ENCODE measurements at places on chromosomes 12 and 14. TPM values are rescaled to one million over a fixed set of nuclear protein-coding genes. Genes with fewer than 3 reads are reported as not detected.

Gene ASIC1
- 1.3 TPM for polyA plus RNA-seq

Gene SEC23A
- 21.0 TPM for polyA plus RNA-seq

Gene RALGAPA1
- 17.2 TPM for polyA plus RNA-seq

Gene IL22
- not detected for polyA plus RNA-seq

Gene HCAR2
- not detected for polyA plus RNA-seq

Gene POU6F1
- 1.8 TPM for polyA plus RNA-seq

Gene IGFBP6
- polyA plus RNA-seq, result 7.5 TPM

Gene SUOX
- not detected for polyA plus RNA-seq

Gene HSPA2
- polyA plus RNA-seq, result 1.2 TPM

Gene DCTN2
- polyA plus RNA-seq, result 60.6 TPM

Gene FAM181A
- polyA plus RNA-seq, result not detected

Gene B3GNT4
- 0.25 TPM for polyA plus RNA-seq

Gene FAM90A1
- polyA plus RNA-seq, result not detected

Gene WNT1
- polyA plus RNA-seq, result 0.49 TPM

Gene RAD9B
- 1.0 TPM for polyA plus RNA-seq

Gene SYT10
- not detected for polyA plus RNA-seq

Gene KRT82
- polyA plus RNA-seq, result not detected

Gene SDSL
- polyA plus RNA-seq, result not detected

Gene APOF
- not detected for polyA plus RNA-seq
